ENCODE measurements at places on chromosomes 3 and 15. TPM values are rescaled to one million over a fixed set of nuclear protein-coding genes. Genes with fewer than 3 reads are reported as not detected.

DNA sequence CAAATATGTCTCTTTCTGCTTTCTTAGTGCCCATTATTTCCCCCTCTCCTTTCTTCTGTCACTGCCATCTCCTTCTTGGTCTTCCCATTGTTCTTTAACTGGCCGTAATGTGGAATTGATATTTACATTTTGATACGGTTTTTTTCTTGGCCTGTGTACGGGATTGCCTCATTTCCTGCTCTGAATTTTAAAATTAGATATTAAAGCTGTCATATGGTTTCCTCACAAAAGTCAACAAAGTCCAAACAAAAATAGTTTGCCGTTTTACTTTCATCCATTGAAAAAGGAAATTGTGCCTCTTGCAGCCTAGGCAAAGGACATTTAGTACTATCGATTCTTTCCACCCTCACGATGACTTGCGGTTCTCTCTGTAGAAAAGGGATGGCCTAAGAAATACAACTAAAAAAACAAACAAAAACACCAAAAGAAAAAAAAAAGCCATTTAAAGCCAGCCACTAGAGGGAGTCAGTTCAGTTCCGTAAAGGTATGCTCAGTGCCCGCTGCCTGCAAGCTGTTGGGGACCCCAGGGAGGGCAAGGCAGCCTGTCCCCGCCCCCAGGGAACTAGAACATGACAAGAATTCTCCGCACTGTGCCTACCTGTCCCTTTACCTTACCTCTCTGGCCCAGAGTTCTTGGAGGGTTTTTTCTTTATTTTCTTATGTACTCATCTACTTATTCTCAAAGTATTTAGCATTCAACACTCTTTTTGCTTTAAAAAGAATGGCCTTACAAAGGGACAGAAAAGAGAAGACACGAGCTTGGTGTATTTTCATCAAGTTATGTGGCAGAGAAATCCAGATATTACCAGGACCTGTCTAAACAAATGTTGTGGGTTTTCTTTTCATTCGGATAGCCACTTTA, 30.0 kb upstream of the NR2E3 start:
- peak; percentile 25 for DNase-seq

GRCh38 chr3:123511084-123511483, 62.2 kb upstream of the ADCY5 start:
- no peak for DNase-seq

- DNase-seq = no peak
These were observed 1.1 kb downstream of the TP63 start for GRCh38 chr3:189632242-189632641.

DNA sequence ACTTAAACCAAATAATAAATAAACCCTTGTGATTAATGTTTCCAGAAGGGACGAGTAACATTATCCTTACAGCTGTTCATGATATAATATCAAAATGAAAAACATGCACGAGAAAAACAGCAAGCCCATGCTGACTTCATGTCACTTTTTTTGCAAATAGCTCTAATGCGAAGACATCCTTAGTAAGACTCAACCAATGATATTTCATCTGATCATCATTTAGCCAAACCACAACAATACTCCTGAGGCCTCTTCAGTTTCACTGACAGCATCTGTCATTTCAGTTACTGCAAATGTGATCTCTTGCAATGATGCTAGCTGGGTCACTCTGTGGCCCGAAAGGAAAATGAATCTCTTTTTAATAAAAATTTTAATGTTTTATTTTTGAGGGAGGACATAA, 74.0 kb downstream of the POLR2M start:
- no peak for DNase-seq

GRCh38 chr3:157475921-157476414, 27.2 kb downstream of the VEPH1 start:
- DNase-seq = no peak

DNA sequence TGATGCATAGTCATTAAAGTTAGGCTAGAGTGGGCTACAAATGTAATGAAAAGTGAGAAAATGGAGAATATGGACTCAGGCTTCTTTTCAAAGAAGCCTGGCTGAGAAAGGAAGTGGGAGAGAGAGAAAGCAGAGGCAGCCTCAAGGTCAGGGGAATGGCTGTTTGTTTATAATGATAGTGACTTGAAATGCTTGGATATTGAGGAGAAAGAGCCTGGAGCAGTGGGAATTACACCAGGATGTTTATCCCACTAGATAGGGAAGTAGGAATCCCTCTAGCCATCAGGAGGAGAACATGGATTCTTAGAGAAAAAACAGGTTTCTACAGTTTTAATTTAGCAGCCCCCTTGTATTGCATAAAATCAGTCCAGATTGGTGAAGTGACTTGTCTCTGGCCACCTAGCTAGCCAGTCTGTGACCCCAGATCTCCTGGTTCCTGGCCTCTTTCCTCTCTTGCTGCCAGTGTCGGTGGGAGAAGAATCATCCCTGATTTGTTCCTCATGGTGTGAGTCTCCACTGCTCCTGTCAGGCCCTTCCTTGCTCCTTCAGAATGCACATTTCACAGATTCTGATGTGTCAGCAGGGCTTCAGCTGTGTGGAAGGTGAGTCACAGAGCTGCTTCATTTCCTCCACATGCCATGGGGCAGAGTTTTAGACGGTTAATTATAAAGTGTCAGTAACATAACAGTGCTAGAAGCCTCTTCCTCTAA, 32.9 kb downstream of the SEMA6D start:
- no peak for DNase-seq

DNA sequence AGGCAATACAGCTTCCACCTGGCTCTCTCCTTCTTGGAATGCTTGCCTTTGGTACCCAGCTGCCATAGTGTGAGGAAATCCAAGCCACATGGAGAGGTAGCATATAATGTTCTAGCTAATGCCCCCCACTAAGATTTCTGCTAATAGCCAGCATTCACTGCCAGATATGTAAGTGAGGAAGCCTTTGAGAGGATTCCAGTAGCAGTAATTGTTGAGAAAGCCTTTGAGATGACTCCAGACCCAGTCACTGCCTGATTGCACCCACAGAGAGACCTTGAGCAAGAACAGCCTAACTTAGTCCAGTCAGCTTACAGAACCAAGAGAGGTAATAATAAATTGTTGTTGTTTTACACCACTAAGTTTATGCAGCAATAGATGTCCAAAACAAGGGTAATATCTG, 63.1 kb downstream of the STRIT1 start:
- DNase-seq = no peak

DNA sequence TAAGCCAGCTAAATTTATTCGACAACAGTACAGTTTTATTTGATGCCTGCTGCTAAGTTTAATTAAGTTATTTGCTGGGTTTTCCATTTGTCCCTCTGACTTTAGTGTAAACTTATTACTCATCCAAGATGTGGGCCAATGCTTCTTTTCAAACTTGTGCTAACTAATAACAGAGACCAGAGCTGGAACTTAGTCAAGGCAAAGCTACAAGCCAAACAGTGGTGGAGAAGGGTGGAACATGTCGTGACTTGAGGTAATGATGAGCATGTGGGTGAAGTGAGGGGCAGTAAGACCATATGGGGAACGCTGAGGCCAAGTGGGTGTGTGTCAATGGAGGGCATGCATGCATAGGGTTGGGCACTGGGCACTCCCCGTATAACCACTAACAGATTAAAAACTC, 63.9 kb downstream of the NMD3 start:
- DNase-seq = no peak

TNFAIP8L3 gene
- total RNA-seq = not detected

LRRK1 gene
- 0.60 TPM for total RNA-seq

MST1R gene
- 0.27 TPM for total RNA-seq

All from activated naive CD4-positive, alpha-beta T cell treated with anti-CD3 and anti-CD28 coated beads for 36 hours (primary cell).